T-helper 2 cell treated with Interferon-gamma antibody and Interleukin-4, amounts not matched to agents 5 μg/mL and 100 μg/mL, for 36 hours (primary cell): ENCODE measurements at places on chromosomes 3 and 15.
A peak's percentile ranks its signal among the peaks of the same experiment; 100 is the strongest.

DNA sequence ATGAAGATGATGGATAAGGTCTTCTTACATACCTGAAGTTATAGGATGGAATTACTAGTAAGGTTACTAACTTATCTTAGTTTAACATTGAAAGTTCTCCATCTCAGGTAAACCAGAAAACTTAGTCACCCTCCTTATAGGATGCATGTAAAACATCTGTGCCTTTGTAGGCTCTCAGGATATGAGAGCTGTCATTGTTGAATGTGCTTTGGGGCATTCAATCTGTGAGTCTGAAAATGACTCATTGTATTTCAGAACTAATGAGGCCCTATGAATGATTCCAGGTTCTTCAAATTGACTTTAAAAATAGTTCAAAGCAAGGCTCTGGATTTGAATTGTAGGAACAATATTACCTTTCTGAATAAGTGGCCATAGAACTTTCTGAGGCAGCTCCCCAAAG, 237.7 kb upstream of the AZI2 start:
- no peaks in the 10 kb centered on the region for H3K4me1 ChIP-seq
- no peaks in the 10 kb centered on the region for H3K27me3 ChIP-seq
- H3K4me3 ChIP-seq, result no peak overlapping the region
- no peaks in the 10 kb centered on the region for H3K36me3 ChIP-seq
- H3K27ac ChIP-seq, result no peak overlapping the region
- DNase-seq, result no peak

GRCh38 chr15:88908697-88909621, 4.2 kb downstream of the MFGE8 start:
- no peak for DNase-seq
- no peaks in the 10 kb centered on the region for H3K27me3 ChIP-seq
- H3K4me1 ChIP-seq, result peaks cover 33% of the 10 kb centered on the region
- peaks cover 8% of the 10 kb centered on the region for H3K36me3 ChIP-seq
- H3K27ac ChIP-seq, result no peak overlapping the region

DNA sequence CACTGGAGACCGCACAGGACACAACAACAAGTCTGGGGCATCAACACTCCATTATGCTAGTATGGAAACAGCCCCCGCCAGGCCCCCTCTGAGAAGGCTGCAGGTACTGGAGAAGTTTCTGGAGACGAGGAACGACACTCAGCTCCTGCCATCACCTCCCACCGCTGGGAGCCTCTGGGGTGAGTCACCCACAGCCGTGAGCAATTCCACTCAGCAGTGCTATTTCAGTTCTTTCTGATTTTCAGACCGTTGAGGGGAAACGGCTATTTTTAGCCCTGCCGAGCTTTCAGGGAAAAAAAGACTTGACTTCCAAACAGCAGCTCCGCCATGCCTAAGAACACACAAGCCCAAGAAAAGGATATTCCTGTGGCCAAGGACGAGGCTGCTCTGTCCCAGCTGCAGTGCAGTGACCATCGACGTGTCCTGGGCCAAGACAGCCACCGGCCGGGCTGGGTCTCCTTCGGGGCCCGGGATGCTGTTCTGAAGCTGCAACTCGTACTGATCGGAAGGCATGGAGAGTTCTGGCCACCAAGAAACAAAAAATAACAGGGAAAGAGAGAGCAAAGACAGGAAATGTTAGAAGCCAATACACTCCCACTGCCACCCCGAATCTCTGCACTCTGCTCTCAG, 40.8 kb downstream of the NUP210 start:
- peaks cover 42% of the 10 kb centered on the region for H3K36me3 ChIP-seq
- H3K4me3 ChIP-seq, result no peak overlapping the region
- H3K27ac ChIP-seq, result no peak overlapping the region
- DNase-seq, result no peak
- no peaks in the 10 kb centered on the region for H3K27me3 ChIP-seq
- H3K4me1 ChIP-seq, result no peaks in the 10 kb centered on the region

DNA sequence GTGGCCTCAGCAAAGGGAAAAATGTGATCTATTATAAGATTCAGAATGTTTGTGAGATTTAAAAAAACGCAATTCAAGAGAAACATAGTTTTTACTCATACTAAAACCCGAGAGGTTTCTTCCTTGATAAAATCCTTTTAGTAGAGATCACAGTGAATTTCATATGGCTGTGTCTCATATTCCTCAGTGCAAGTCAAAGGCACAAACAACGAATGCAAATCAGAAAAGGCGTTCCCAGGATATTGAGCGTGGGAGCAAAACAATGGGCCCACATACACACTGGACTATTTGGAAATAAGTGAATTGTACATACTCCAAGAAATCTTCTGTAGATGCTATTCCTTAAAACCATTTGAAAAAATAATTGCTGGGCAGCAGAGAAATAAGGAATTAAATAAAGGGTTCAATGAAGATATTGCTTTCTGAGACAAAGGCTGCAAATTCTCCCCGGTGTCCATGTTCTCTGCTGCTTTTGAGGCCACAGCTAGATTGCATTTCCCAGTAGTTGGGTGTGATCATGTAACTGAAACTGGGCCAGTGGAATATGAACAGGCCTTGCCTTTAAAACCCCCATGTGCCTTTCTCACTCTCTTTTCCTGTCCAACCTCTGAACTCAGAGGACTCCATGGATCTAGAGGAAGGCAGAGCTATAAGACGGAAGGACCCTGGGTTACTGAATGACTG, 144.6 kb upstream of the TBL1XR1 start:
- DNase-seq, result no peak
- no peak overlapping the region for H3K4me3 ChIP-seq
- peaks cover 40% of the 10 kb centered on the region for H3K4me1 ChIP-seq
- H3K27me3 ChIP-seq, result no peaks in the 10 kb centered on the region
- no peak overlapping the region for H3K27ac ChIP-seq

DNA sequence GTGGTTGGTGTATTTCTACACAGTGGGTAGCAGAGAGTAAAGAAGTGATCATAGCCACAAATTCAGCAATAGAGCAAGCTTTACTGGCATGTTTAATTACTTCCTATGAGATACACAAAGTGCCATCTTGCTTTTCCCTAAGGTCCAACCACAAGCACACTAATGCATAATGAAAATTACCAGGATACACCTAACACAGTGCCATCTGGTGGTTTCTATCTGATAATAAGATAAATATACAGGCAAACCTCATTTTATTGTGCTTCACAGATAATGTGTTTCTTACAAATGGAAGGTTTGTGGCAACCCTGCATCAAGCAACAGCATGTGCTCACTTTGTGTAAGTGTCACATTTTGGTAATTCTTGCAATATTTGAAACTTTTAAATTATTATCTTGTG, 223.0 kb downstream of the NSUN3 start:
- H3K4me1 ChIP-seq, result no peaks in the 10 kb centered on the region
- H3K4me3 ChIP-seq, result no peak overlapping the region
- no peak for DNase-seq
- no peaks in the 10 kb centered on the region for H3K36me3 ChIP-seq

- H3K27me3 ChIP-seq, result no peaks in the 10 kb centered on the region
- no peaks in the 10 kb centered on the region for H3K4me1 ChIP-seq
- no peak for DNase-seq
- no peak overlapping the region for H3K27ac ChIP-seq
- H3K4me3 ChIP-seq, result no peak overlapping the region
Measured at GRCh38 chr3:164451072-164451910, 627.0 kb downstream of the SI start.

DNA sequence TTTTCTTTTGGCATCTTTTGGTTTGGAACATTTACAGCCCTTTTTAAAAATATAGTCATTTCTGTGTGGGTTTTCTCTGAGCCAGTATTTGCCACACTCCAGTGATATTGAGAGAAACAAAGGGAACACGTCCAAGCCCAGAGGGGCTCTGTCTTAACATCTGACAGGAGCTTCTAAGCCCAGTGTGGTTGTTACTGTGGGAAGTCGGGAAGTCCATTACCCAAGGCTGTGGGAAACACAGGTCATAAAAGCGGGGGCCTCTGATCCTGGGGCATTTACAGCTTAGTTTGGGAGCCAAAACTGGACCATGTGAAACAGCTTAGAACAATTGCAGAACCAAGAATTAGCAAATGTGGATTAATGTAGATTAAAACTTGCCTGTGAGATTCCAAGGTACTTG, 123.0 kb downstream of the PTPRG start:
- H3K4me3 ChIP-seq, result no peak overlapping the region
- no peak for DNase-seq
- no peaks in the 10 kb centered on the region for H3K4me1 ChIP-seq
- H3K27me3 ChIP-seq, result no peaks in the 10 kb centered on the region
- H3K27ac ChIP-seq, result no peak overlapping the region
- H3K36me3 ChIP-seq, result no peaks in the 10 kb centered on the region

DNA sequence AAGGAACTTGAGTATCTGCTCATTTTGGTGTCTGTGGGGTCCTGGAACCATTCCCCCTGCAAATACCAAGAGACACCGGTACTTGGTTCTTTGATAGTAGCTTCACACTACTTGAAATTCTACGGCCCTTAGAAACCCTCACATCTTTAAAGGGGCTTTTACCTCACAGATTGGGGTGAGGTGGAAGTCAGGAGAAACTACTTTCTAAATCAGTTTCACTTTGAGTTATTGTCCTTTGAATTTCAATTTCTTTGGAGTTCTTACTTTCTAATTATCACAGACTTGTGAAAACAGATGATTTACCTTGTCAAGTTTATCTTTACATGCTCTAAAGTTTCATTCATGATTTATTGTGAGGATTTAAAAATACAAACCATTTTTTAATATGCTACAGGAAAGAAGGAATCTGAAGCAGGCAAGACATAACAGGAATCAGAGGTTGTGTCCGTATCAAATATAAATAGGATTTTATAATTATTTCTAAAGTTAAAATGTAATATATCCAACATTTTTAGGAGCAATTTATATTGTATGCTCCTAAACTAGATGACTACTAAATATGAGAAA, 98.9 kb downstream of the NEDD4 start:
- no peak for DNase-seq
- H3K36me3 ChIP-seq, result no peaks in the 10 kb centered on the region
- no peak overlapping the region for H3K27ac ChIP-seq
- peaks cover 4% of the 10 kb centered on the region for H3K4me1 ChIP-seq

GRCh38 chr3:64505419-64505818, 182.4 kb downstream of the ADAMTS9 start:
- no peaks in the 10 kb centered on the region for H3K27me3 ChIP-seq
- H3K4me3 ChIP-seq, result peak overlapping the region; percentile 47
- no peaks in the 10 kb centered on the region for H3K36me3 ChIP-seq

- no peak for DNase-seq
- peaks cover 29% of the 10 kb centered on the region for H3K4me1 ChIP-seq
- H3K36me3 ChIP-seq, result peaks cover 9% of the 10 kb centered on the region
- H3K4me3 ChIP-seq, result peak overlapping the region; percentile 95
Measured at GRCh38 chr3:32684029-32684799, 774 bp upstream of the CNOT10 start.

- no peak overlapping the region for H3K4me3 ChIP-seq
- peaks cover 4% of the 10 kb centered on the region for H3K4me1 ChIP-seq
- no peaks in the 10 kb centered on the region for H3K36me3 ChIP-seq
- no peaks in the 10 kb centered on the region for H3K27me3 ChIP-seq
- no peak for DNase-seq
Measured at GRCh38 chr3:60764870-60765269, 486.4 kb downstream of the FHIT start.

GRCh38 chr3:74027121-74027520, 402.4 kb upstream of the PDZRN3 start:
- DNase-seq, result no peak
- no peak overlapping the region for H3K4me3 ChIP-seq
- no peaks in the 10 kb centered on the region for H3K36me3 ChIP-seq
- H3K27me3 ChIP-seq, result no peaks in the 10 kb centered on the region
- no peaks in the 10 kb centered on the region for H3K4me1 ChIP-seq

- no peaks in the 10 kb centered on the region for H3K27me3 ChIP-seq
- no peak overlapping the region for H3K27ac ChIP-seq
- DNase-seq, result no peak
Measured at GRCh38 chr3:180855364-180855763, 57.1 kb upstream of the FXR1 start.

DNA sequence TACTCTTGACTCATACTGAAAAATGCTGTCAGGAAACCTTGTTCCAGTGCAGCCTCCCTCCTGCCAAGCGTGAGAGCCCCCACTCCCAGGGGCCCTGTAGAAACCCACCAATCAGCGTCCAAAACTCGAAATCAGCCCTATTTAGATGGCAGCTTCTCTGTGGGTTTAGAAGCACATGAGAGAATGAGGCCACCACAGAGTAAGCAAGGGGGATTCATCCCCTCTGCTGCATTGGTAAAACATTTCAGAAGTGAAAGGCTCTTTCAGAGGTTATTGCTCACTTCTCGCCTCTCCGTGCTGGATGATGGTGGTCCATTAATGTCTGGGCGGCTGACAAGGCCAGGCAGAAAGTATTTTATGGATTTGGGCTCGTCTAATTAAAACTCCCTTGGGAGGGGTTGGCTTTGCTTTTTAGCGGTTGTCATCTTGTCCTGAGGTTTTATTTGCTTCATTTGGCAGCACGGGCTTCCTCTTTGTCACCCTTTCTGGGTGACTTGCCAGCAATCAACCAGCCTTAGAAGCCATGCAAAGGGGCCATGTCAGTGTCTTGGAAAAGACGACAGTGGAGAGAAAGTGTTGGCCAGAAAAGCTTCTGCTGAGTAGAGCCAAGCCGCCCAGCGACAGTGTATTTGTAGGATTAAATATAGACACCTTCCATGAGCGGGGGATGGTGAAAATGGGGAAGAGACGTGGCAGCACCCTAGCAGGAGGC, 145.5 kb downstream of the ATP10A start:
- H3K27me3 ChIP-seq, result no peaks in the 10 kb centered on the region
- no peaks in the 10 kb centered on the region for H3K4me1 ChIP-seq
- H3K27ac ChIP-seq, result no peak overlapping the region
- H3K4me3 ChIP-seq, result no peak overlapping the region

DNA sequence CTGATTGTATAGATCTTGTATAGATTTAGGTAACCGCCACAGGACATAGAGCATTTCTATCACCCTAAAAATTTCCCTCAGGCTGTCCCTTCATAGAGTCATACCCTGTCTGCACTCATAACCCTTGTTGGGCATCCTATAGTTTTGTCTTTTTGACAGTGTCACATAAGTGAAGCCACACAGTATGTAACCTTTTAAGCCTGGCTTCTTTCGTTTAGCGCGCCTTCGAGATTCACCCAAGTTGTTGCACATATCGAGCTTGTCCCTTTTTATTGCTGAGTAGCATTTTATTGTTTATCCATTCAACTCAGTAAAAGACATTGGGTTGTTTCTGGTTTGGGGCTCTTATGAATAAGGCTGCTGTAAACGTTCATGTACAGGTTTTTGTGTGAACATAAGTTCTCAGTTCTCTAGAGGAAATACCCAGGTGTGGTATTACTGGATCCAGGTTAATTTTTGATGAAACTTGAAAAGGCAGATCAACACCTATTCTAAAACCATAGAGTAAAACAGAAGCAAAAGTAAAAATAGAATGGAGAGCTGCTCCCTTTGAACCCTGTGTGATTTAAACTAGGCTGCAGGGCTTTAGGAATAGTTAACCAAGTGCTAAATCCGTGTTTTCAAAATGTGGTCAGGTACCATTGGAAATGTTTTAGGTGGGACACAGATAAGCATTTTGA, 49.5 kb downstream of the CD86 start:
- H3K4me1 ChIP-seq, result peaks cover 26% of the 10 kb centered on the region
- no peak for DNase-seq
- no peaks in the 10 kb centered on the region for H3K27me3 ChIP-seq

- peaks cover 20% of the 10 kb centered on the region for H3K27me3 ChIP-seq
- no peak overlapping the region for H3K27ac ChIP-seq
- DNase-seq, result no peak
- no peak overlapping the region for H3K4me3 ChIP-seq
- no peaks in the 10 kb centered on the region for H3K36me3 ChIP-seq
Measured at GRCh38 chr3:37761043-37761442, 100.6 kb upstream of the CTDSPL start.
